A375 (cell line): ENCODE measurements at places on chromosomes 4 and X. TPM values are rescaled to one million over a fixed set of nuclear protein-coding genes. Genes with fewer than 3 reads are reported as not detected.

Gene TSPAN6
- total RNA-seq, result 6.9 and 9.9 TPM in 2 replicates

Gene UCP1
- total RNA-seq, result not detected in 2 replicates

Gene SMARCA5
- 24.7 and 33.3 TPM in 2 replicates for total RNA-seq

Gene USP27X
- total RNA-seq, result 0.68 and 1.6 TPM in 2 replicates

Gene NDUFC1
- total RNA-seq, result 62.3 and 68.9 TPM in 2 replicates

Gene DDX53
- not detected in 2 replicates for total RNA-seq

Gene USP17L5
- not detected in 2 replicates for total RNA-seq

Gene CPZ
- total RNA-seq, result 0.16 TPM in 1 of 2 replicates, not detected in the other

Gene UGT2B17
- total RNA-seq, result not detected in 2 replicates
